ENCODE measurements at places on chromosomes 6 and 20.

- no peak for DNase-seq
These were observed 112.4 kb downstream of the TIAM2 start for GRCh38 chr6:155107432-155108069.

DNA sequence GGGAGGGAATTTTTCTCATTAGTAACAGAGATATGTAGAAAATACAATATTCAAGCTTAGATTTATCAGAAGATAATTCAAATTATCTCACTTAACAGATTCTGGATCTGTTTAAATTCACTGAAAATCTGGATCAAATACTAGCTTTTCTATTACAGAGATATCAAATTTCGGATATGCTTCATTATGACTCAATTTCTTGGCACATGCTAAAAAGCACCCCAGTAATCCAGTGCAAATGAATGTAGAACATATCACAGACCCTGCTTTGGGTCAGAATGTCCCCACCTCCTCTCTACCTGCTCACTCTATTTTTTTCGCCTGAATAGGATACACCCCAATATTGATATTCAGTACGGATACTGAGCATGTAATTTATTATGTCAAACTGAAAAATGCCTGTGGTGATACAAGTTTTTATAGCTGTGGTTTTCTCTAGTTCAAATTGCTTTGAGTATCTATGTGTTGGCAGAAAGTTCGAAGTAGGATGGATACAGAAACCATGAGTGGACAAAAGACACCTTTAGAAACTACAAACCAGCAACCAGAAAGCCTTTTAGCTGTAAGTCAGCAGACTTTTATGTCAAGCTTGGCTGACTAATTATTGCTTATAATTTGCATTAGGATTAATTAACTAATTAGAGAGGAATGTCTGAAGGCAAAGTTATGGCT lies 290.0 kb downstream of the TFAP2B start:
- no peak for DNase-seq

DNA sequence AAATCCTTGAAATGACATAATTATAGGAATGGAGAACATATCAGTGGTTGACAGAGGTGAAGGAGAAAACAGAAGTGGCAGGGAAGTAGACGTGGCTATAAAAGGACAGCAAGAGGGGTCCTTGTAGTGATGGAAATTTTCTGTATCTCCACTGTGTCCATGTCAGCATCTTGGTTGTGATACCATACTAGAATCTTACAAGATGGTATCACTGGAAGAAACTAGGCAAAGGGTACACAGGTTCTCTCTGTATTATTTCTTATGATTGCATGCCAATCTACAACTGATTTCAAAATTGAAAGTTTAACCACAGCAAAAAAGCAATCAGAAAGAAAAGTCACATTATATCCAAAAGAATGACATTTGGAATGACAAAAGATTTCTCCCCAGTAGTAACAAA lies 16.4 kb upstream of the ZC3H12D start:
- no peak for DNase-seq

- peak; percentile 47 for DNase-seq
These were observed 50.6 kb downstream of the TRAF3IP2 start for GRCh38 chr6:111555036-111555435.

- no peak for DNase-seq
These were observed 51.7 kb downstream of the GFOD1 start for GRCh38 chr6:13435477-13436246.

DNA sequence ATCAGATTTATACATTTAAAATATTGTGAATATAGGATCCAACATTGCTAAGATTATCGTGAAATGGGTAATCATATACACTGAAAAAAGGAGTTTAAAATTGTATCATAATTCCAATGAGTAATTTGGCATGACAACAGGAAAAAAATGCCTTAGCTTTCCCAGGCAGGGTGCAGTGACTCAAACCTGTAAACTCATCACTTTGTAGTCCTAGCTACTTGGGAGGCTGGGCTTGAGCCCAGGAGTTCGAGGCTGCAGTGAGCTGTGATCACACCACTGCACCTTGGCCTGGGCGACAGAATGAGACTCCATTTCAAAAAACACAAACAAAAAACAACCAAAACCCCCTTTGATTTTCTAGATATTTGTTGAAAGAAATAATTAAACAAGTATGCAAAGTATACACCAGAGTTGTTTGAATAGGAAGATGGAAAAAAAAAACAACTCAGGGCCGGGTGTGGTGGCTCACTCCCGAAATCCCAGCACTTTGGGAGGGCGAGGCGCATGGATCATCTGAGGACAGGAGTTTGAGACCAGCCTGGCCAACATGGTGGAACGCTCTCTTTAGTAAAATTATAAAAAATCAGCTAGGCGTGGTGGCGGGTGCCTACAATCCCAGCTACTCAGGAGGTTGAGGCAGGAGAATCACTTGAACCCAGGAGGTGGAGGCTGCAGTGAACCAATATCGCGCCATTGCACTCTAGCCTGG lies 98.7 kb downstream of the TRERF1 start:
- DNase-seq, result no peak

DNA sequence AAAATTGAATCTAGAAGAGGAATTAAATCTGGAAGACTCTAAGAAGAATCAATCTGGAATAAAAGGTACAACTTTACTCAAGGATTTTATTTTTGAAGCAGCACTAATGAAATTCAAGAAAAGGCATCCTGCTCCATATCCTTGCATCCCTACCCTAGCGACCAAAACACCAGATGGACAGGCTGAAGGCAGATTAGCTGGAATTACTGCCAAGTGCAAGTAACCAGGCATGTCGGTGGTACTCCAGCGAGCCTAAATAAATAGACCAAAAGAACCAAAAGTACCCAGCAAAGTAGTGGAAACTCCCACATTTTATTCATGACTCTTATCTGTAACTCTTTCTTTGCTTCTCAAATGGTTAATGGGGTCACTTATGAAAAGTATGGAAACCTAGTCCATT lies 21.0 kb downstream of the OPRM1 start:
- DNase-seq, result no peak

DNA sequence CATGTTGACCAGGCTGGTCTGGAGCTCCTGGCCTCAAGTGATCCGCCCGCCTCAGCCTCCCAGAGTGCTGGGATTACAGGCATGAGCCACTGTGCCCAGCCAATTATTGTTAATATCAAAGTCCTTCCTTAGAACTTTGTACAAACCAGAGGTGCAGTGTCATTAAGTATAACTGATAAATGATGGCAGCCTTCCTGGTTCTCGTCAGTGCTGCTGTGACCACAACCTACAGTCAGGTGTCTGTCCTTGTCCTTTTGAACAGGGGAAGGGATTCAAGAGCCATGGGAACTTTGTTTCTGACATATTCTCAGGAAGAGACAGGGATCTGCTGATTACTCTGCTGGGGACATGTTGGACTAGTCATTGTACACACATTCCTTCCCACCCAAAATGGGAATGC lies 103.2 kb upstream of the TIAM2 start:
- DNase-seq, result no peak

DNA sequence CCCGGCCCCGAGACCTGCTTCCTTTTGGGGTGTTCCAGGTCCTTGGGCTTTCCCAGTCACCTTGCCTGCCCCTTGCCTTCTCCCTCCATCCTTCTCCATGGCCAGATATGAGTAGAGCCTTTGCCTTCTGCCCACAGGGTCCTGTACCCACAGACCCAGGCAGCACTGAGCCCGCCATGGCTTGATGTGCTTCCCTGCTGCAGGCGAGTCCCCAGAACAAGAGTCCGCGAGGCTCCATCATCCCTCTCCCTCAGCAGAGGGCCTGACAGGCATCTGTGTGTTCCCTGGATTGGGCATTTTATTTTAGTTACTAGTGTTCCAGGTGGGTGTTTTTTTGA lies 21.9 kb downstream of the PYGB start:
- DNase-seq, result no peak

DNA sequence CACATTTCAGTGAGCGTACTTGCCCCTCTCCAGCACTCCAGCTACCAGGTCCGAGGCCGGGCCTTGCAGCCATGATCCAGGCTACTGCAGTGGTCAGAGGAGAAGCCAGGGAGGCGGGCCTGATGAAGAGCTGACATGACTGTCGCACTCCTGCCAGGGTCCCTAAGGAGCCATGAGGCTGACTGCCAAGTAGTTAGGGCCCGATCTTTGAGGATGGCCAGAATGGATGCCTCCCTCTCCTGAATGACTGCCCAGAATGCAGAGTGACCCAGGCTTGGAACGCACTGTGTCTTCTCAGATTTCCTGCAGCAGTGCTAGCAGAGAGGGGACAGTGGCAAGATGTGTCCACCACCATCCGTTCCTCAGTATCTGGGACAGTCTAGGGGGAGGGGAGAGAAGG lies 24.7 kb upstream of the LRFN2 start:
- DNase-seq, result peak; percentile 10

DNA sequence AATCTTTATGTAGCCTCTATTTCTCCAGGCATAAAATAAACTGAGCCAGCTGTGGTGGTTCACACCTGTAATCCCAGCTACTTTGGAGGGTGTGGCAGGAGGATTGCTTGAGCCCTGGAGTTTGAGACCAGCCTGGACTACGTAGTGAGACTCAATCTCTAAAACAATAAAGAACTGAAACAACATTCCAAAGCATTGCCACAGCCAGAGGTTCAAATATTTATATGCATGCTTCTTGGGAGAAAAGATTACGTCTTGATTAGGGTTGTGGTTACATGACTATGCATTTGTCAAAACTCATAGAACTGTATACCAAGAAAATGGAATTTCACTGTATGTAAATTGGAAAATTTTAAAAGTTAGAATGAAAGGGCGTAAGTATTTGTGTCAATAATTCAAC lies 27.7 kb upstream of the PAX1 start:
- no peak for DNase-seq

DNA sequence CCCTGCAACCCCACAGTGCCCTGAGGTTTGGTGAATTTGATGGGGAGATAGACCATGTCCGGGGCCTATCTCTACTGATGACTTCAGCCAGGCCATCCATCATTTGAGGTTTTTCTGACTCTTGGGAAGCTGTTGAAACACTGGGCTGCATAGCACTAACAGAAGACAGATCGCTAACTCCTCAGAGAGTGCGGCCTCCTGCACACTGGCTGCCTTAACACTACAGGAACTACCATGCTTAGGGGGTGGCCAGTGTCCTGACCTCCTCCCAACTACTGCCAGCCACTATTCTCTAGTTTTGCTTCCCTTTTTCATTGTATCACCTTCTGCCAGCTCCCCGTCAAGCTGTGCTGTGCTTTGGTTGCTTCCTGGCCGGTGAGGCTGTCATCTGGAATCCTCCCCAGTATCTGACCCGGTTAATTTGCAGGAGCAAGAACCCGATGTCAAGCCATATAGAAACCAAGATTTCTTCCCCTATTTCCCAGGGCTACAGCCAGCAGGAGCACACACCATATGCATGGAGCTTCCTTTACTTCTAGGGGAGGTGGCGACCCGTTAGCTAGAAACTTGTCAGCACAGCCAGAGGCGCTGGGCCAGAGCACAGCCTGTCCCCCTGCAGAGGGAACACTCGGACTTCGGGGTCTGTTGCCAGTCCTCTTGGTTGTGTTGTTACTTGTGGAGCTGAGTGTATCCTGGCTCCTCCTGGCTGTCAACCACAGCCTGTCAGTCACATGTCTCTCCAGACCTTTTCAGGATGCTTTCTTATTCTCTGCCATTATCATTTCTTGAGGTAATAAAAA lies 57.3 kb upstream of the TRAF3IP2 start:
- peak; percentile 59 for DNase-seq

- no peak for DNase-seq
These were observed 87.3 kb downstream of the COL9A1 start for GRCh38 chr6:70215460-70216108.

DNA sequence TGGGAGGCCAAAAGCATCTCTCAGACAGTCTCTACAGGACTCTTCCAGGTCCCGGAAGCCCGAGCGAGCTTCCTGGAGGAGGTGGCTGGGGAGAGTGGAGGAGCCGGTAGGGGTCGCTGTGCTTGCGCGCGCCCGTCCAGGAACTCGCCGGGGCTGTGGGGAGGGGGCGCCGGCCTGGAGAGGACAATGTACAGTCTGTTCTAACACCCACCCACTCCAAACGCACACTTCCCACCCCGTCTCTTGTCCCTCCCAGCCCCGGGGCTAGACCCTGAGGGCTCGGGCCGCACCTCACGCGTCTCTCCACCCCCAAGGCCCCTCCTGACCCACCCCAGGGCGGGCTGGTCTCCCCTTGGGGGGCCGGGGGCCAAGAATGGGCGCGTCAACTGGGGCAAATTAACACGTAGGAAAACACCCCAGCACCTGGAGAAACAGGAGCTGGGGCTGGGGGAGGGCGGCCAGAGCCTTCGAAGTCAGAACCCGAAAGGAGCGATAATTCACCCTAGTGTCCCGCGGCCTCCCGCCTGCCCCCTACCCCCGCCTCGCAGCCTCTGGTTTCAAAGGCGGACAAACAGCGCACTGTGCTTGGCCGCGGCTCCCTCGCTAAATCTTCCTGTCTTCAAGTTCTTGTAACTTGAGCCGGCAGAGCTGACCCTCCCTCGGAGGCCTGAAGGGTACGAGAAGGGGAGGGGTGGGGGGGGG lies 103.2 kb upstream of the FOXP4 start:
- DNase-seq, result no peak

GRCh38 chr6:96101564-96101963 lies 85.8 kb downstream of the FUT9 start:
- no peak for DNase-seq

- no peak for DNase-seq
These were observed 40.2 kb downstream of the TM9SF4 start for GRCh38 chr20:32149566-32150170.

DNA sequence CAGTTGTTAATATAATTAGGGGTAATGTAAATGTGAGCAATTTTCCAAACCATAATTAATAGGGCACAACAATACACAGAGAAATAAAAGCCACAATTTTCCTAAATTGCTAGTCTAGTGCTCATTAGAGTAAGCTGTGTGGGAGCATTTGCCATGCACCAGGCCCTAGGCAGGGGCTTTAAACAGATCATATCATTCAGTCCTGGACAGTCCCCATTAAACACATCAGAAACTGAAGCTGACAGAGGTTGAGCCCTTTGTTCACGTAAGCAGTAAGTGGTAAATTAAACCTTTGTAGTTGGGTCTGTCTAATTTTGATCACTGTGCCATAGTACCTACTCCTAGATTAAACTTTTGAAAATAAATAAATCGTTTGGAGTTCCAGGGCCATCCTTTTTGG lies 931.1 kb downstream of the C6orf118 start:
- DNase-seq, result no peak

GRCh38 chr20:33812152-33812849 lies 1.2 kb downstream of the CHMP4B start:
- peak; percentile 36 for DNase-seq
